Effector CD4-positive, alpha-beta T cell (primary cell): ENCODE measurements at places on chromosomes 16 and 17.

GRCh38 chr17:31155208-31155810, 60.5 kb downstream of the NF1 start:
- DNase-seq: no peak

DNA sequence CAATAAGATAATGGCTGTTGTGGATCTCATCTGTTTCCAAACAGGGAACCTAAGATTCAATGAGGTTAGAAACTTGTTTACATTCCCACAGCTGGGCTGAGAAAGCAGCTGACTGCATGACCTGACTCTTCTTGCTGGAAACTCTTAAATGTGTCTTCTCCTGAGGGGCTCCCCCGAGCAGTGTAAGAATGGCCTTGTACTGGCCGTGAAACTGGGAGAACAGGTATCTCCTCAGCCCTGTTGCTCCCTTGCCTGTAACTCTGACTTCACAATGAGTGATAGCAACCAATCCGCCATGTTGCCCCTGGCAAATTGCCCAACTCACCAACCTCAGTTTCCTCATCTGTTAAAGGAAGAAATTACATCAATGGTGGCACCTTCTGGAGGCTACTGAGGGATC, 59.1 kb upstream of the CCL2 start:
- no peak for DNase-seq

DNA sequence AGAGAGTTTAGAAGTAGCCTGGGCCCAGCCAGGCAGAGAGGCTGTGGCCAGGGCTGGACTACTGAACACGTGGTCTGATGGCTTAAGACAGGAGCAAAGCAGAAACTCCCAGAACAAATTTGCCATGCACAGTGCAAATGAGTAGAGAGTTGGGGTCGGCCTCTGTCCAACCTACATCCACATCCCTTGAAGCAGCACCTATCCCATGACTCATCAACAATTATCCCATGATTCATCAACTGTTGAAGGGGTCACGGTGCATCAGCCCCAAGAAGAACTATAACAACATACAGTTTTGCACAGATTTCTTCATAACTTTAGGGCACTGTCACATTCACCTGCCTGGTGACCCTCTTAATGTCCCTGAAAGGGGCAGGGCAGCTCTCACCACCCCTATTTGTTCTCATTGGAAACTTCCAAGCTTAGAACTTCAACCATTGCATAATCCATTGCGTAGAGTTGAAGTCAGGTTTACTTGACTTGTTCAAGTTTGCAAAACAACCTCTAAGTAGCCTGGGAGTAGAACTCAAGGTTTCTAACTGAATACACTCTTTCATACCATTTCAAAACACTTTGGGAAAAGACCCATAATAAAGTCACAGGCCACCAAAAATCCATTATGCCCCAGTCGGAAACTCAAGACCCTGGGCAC, 235.2 kb upstream of the CDH5 start:
- no peak for DNase-seq

- no peak for DNase-seq
Measured at GRCh38 chr16:83533193-83533592, 274.6 kb upstream of the HSBP1 start.

GRCh38 chr16:29743827-29744531, 1.8 kb downstream of the C16orf54 start:
- DNase-seq: peak; percentile 32

GRCh38 chr17:15510361-15510760, 42.9 kb upstream of the CDRT4 start:
- DNase-seq: no peak

DNA sequence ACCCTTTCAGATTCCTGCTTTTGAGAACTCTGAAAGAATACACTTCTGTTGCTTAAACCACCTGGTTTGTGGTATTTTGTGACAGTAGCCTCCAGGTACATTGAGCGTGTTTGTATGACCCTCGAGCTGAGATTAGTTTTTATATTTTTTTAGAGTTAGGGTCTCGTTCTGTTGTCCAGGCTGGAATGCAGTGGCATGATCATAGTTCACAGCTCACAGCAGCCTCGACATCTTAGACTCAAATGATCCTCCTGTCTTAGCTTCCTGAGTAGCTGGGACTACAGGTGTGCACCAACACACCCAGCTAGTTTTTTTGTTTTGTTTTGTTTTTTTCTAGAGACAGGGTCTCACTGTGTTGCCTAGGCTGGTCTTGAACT, 4.5 kb upstream of the ITPRIPL2 start:
- no peak for DNase-seq

DNA sequence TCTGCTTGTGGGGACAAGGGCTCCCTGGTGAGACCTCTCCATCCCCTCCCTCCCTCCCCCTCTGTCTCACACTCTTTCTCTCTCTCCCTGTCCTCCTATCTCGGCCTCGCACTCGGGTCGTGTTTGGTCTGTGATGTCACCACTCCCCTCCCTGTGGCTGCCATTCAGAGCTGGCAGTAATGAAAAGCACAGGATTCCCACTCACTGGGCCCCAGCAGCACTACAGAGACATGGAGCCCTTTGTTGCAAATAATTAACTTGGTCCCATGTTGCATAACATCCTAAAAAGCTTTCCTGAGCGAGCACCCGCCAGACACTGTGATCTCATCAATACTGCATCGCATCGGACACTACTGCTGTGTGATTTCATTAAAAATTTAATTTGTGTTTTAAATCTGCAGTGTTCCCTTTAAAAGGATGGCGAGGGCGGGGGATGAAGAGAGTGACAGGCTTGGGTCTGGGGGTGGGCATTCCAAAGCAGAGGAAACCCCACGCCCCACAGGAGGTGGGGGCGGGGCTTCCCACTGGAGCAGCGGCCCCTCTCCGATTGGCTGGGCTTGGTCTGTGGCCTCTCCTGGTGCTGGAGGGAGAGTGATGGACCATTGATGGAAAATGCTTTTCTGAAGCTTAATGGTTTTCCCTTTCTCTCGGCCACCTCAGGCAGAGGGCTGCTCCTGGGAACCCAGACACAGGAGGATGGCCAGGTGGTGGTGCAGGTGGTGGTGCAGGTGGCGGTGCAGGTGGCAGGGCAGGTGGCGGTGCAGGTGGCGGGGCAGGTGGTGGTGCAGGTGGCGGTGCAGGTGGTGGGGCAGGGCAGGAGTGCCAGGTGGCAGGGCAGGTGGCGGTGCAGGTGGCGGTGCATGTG, 15.3 kb upstream of the NPTX1 start:
- no peak for DNase-seq

DNA sequence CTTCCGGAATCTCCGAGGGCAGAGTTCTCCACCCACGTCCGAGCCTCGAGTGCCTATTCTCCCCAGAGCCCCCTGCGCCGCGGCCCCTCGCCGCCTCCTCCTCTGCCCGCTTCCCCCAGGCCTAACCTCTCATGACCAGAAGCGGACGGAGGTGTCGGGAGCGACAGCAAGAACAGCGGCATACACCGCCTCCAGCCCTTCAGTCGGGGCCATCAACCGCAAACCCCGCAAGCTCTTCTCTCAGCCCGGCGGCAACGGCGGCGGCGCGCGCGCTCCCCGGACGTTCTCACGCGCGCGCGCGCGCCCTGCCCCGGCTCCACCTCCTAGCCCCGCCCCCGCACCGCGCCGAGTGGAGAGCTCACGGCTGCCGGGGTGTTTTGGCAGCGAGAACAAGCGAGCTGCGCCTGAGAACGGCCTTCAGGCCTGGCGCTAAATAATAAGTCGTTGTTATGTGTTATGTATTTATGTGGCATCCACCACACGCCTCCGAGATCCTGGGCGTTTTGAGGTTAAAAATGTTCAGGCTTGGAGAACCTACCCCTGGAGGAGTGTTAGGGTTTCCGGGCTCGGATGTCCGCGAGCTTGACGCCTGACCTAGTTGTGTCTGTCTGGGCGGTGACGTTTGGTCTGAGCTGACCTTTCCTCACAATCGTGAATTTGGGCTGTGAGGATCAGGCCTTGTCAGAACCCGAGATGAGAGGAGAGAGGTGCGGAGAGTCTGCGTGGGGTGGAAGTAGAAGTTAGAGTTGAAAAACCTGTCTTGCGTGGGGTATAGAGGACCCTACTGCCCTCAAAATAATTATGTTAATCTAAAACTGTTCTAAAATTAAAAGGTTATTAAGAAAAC, at the start of gene RNFT1:
Gene RNFT1, minus strand, starts transcription at position 259 of the 847 bp plus-strand sequence. Its CDS starts 77 bp downstream, at position 182.
- peak; percentile 86 for DNase-seq

DNA sequence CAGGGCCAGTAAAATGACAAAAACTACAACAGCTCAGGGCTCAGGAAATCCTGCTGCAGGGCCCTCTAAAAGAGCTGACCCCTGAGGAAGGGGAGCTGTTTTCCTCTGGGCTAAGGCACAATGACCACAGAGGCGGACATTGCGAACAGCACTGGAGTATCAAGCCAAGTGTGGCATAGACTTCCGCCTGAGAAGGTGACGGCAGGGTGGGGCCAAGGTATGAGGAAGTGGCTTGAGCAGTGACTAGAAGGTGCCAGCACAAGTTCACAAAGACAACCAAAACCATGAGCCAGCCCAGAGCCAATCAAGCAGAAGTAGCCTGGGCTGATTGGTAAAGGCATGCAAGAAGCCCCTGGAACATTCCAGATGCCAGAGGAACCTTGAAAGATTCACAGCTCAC, 13.9 kb downstream of the ERN2 start:
- DNase-seq: no peak

GRCh38 chr16:85037050-85037410, 9.4 kb downstream of the KIAA0513 start:
- no peak for DNase-seq
